ENCODE measurements at places on chromosomes 13 and 19.

DNA sequence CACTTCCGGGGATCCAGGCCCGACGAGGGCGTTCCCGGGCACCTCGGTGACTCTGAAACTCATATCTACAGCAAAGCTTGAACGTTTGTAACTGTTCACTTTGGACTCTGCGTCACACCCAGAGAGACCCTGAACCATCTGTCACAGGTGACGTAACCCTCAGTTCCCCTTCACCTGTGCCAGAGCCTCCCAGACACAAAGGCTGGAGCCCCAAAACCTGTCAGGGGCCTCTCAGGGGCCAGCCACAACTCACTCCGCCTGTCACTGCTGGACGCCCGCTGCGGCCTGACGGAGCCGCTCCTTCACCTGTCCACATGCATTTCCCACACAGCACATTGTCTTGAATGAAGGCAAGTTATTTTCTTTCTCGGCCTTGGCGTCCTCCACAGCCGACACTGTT is 8.0 kb downstream of the RASA3 start:
- H3K4me1 ChIP-seq, result peaks cover 89% of the 10 kb centered on the region
- H3K27ac ChIP-seq, result no peak overlapping the region
- H3K4me3 ChIP-seq, result no peak overlapping the region
- H3K27me3 ChIP-seq, result no peaks in the 10 kb centered on the region

DNA sequence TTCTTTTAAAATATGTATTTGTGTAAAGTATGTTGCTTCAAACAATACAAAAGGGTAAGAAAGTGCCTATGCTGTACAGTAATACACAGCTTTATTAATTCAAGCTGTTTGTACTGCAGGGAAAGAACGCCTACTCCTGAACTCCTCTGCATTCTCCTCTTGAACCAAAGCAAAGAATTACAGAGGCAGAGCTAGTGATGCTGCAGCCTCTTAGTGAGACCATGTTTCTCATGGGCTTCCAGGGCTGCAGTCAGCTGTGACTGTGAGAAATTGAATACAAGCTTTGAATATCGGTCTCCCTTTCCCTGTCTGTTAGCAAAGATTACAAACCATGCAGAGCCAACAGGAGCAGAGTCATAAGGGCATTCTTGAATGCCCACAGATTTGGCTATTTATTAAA is 248.5 kb downstream of the SLITRK1 start:
- H3K4me3 ChIP-seq, result no peak overlapping the region
- no peaks in the 10 kb centered on the region for H3K27me3 ChIP-seq
- DNase-seq, result no peak

DNA sequence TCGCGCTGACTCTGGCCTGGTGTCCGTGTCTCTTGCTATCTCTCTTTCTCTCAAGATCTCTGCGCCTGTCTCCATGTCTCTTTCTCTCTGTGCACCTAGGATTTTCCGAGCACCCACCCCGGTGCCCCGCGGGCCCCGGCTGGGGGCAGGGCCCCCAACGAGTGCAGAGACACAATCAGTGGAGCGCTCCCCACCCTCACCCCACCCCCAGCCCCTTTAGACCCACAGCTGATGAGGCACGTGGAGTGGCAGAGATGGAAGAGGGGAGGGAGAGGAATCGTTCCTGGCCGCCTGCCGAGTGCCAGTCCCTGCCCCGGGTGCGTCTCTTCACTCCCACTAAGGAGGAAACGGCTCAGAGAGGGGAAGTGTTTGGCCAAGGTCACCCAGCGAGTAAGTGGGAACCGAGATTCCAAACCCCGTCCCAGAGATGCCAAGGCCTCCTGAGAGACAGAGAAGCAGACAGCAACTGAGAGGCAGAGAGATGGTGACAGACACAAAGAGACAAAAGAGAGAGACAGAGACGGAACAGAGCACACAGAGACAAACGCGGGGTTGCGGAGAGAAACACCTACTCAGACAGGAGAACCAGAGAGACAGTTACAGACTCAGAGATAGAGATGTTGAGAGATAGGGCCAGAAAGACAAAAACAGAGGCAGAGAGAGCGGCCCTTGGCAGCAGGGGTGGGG is 626 bp upstream of the BCL3 start:
- peak; percentile 91 for DNase-seq
- H3K27ac ChIP-seq, result peak overlapping the region; percentile 97
- peak overlapping the region; percentile 63 for H3K4me3 ChIP-seq
- H3K27me3 ChIP-seq, result no peaks in the 10 kb centered on the region
- H3K4me1 ChIP-seq, result peaks cover 94% of the 10 kb centered on the region

DNA sequence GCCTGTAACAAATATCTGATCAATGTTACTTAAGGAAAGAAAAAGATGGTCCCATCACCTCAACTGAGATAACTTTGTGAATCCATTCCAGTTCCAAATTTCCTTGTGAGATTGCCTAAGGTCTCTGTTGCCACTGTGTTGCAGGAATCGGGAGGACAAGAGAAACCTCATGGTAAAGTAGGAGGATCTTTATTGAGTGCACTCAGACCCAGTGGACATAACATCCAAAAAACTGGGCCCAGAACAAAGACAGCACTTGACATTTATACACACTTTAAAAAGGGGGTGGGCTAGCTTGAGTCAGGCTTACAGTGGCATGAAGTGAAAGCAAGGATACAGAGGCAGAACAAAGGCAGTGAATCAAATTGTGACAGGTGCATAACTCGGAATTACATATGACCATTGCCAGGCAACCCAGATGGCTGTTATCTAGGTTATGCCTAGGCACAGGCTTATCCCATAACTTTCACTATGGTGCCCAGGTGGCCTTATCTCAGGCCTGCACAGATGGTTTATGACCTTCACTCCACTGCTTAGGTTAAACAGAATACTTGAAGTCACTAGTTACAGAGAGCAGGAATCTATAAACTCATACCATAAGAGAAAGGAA is 459.4 kb upstream of the PCDH20 start:
- H3K4me3 ChIP-seq, result no peak overlapping the region
- no peak for DNase-seq
- H3K4me1 ChIP-seq, result no peaks in the 10 kb centered on the region
- H3K27me3 ChIP-seq, result no peaks in the 10 kb centered on the region

DNA sequence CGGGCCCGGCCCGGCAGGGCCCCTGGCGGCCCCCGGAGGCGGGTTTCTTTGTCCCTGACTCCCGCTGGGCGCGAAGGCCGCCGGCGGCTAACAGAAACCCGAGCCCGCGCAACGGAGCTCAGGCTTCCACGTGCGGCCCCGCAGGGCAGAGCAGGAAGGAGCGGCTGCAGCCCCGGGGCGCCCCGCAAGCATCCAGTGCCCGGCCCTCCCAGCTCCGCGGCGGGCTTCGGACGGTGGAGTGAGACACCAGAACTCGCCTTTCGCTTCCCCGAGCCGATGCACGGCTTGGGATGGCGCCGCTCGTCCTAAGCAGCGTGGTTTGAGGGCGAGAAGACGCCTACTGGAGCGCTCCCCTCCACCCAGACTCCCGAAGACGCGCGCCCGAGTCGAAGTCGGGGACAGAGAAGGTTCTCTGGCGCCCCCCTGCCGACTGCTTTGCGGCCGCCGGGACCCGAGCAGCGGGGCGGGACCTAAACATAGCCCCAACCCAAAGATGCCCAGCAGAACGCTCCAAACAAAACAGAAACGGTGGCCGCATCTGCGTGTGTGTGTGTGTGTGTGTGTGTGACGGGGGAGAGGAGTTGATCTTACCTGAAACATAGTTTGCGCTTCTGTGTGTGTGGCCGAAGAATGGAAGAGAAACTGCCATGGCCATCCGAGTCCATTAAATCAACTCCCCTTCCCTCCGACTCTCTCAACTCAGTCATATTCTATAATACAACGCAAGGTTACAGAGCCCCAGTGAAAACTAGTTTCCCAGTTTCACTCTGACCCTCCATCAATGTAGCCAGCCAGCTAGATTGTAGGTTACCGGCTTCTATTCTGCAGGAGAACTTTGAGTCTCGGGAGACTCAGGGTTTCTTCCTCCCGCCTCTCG is 629 bp upstream of the FGF9 start:
- peak overlapping the region; percentile 88 for H3K4me3 ChIP-seq
- peak; percentile 90 for DNase-seq
- H3K4me1 ChIP-seq, result peaks cover 68% of the 10 kb centered on the region
- H3K27me3 ChIP-seq, result peaks cover 69% of the 10 kb centered on the region
- H3K36me3 ChIP-seq, result no peaks in the 10 kb centered on the region

DNA sequence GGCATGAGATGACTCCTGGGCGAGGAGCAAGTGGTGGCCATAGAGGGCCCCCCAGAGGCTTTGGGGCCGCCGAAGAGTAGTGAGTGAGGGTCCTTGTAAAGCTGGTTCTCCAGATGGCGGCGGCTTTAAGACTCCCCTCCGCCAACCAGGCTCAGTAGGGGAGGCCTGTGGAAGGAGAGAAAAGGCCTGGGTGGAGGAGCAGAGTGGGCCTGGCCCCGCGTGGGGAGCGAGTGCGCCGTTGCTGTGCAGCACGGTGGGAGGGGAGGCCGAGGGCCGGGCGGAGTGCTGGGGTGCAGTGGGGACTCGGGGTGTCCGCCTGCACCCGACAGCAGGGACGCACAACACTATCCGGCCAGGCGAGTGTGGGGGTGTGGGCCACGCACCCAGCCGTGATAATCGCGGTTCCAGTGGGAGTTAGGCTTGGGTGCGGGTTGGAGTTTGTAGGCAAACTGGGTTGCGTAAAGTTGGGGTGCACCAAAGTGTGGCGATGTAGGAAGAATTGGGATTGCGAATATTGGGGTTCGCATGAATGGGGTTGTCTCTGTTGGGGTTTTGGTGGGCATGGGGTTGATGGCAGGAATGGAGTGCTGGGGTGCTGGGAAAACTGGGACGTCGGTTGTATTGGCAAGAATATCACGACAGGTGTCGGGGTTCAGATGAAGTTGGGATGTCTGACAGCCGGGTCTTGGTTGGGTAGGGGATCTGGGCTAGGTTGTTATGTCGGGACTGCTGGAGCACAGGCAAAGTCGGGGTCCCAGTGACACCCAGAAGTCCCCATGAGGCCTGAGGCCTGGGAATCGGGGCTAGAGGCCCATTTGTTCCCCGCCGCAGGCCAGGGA is 687 bp upstream of the CIRBP start:
- DNase-seq, result peak; percentile 91
- peak overlapping the region; percentile 91 for H3K4me3 ChIP-seq
- H3K4me1 ChIP-seq, result peaks cover 77% of the 10 kb centered on the region
- H3K27ac ChIP-seq, result peak overlapping the region; percentile 100
- no peaks in the 10 kb centered on the region for H3K27me3 ChIP-seq
- peaks cover 29% of the 10 kb centered on the region for H3K36me3 ChIP-seq

- no peak within 1 kb of the TSS for H3K27ac ChIP-seq
- no peak for DNase-seq
These were observed at the start of gene RXFP2 for GRCh38 chr13:31739226-31739625. Gene RXFP2 (plus strand): TSS chr13:31739526. CDS start chr13:31739613, 87 bp downstream.

DNA sequence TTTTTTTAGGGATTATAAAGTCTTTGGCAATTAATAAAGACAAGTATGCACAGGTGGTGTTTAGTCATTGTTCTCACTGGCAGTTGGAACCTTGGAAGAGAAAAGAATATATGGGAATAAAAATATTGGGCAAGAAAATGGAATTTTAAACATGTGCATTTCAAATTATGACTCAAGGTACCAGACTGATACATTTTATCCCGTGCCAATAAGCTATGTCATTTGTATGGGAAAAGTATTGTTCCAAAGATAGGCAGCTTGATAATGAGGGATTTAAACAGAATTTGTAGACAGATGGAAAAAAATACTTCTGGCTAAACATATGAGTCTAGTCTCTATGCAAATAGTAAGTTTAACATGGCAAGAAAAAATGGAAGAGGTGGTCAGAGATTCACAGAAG is 169.5 kb upstream of the UFM1 start:
- no peaks in the 10 kb centered on the region for H3K4me1 ChIP-seq
- H3K27me3 ChIP-seq, result no peaks in the 10 kb centered on the region
- no peak overlapping the region for H3K27ac ChIP-seq

- DNase-seq, result no peak
- H3K36me3 ChIP-seq, result no peaks in the 10 kb centered on the region
- H3K27ac ChIP-seq, result no peak overlapping the region
- no peaks in the 10 kb centered on the region for H3K27me3 ChIP-seq
These were observed 109.5 kb downstream of the TM9SF2 start for GRCh38 chr13:99610702-99611289.

DNA sequence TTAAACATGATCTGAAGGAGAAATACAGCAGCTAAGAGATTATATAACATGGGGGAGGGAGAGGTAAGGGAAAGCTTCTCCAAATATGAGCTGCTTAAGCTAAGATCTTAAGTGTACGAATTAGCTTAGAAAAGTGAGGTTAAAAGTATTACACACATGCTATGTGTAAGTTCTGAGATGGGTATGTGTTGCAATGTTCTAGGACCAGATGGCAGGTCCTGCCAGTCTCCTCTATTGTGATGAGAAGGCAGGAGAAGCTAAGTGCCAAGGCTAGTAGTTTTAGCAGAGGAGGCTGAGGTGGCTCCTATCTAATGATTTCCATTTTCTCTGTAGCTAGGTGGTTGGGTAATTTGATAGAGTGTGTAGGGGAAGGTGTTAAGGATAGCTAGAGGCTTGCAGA is 57.6 kb downstream of the MICU2 start:
- DNase-seq, result no peak
- no peaks in the 10 kb centered on the region for H3K27me3 ChIP-seq
- H3K4me1 ChIP-seq, result no peaks in the 10 kb centered on the region
- no peak overlapping the region for H3K4me3 ChIP-seq

- no peaks in the 10 kb centered on the region for H3K36me3 ChIP-seq
- H3K4me1 ChIP-seq, result peaks cover 12% of the 10 kb centered on the region
- H3K27ac ChIP-seq, result no peak overlapping the region
- H3K27me3 ChIP-seq, result peaks cover 95% of the 10 kb centered on the region
These were observed 4.7 kb downstream of the CRLF1 start for GRCh38 chr19:18601875-18602274.

GRCh38 chr13:99363949-99364348 is 56.8 kb upstream of the GPR183 start:
- H3K4me1 ChIP-seq, result peaks cover 94% of the 10 kb centered on the region
- no peaks in the 10 kb centered on the region for H3K27me3 ChIP-seq
- no peak for DNase-seq
- H3K4me3 ChIP-seq, result no peak overlapping the region

DNA sequence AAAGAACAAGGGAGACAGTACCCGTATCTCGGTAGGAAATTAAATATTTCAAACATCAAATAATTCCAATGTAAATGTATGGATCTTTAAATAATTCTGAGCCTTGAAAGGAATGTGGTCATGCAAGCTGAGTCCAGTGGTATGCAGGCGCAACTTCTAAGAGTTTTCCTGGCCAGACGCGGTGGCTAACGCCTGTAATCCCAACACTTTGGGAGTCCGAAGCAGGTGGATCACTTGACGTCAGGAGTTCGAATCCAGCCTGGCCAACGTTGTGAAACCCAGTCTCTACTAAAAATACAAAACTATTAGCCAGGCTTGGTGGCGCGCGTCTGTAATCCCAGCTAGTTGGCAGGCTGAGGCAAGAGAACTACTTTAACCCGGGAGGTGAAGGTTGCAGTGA is 1.1 kb upstream of the ZNF845 start:
- peaks cover 20% of the 10 kb centered on the region for H3K4me1 ChIP-seq
- H3K27ac ChIP-seq, result peak overlapping the region; percentile 69
- H3K27me3 ChIP-seq, result peaks cover 4% of the 10 kb centered on the region
- no peak for DNase-seq

GRCh38 chr19:15101479-15102082 is 5.6 kb upstream of the SYDE1 start:
- H3K27me3 ChIP-seq, result peaks cover 73% of the 10 kb centered on the region
- no peaks in the 10 kb centered on the region for H3K36me3 ChIP-seq
- H3K27ac ChIP-seq, result no peak overlapping the region
- H3K4me1 ChIP-seq, result peaks cover 6% of the 10 kb centered on the region
- no peak for DNase-seq
- no peak overlapping the region for H3K4me3 ChIP-seq

Measured in spleen (tissue), 13 donors.